CD4-positive, alpha-beta T cell (primary cell): ENCODE measurements at places on chromosomes 3 and 15.

DNA sequence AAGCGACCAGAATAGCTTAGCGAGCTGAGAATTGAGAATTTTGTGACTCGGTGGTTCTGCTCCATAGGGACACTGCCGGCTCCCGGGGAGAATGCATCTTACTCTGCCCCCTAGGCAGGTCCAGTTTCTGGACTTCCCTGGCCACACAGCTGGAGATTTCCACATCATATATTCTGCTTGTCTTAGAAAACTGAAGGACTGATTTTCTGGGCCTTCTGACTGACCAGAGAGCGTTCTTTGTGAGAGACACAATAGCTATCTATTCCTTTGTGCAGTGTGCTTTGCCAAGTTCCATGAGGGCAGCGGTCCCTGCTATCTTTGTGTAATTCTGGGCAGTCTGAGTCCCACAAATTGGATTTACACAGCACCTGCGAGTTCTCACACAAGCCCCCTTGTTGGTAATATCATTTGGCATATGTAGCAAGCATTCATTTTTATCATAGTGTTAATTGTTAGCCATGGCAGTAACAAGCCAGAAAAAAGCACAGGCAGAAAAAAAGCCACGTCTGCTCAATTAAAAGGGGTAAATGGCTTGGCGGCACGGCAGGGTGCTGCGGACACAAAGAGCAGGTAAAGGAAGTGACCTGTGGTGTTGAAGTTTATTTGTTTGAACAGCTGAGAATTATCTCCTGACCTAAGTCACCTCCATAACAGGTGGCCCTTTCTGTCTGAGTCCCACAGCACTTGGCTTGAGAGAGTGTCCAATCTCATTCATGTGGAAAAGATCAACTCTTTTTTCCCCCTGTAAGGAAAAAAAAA lies 688.7 kb downstream of the TUSC7 start:
- DNase-seq = no peak

GRCh38 chr3:197599089-197599765 lies 43.5 kb upstream of the BDH1 start:
- peak; percentile 69 for DNase-seq

DNA sequence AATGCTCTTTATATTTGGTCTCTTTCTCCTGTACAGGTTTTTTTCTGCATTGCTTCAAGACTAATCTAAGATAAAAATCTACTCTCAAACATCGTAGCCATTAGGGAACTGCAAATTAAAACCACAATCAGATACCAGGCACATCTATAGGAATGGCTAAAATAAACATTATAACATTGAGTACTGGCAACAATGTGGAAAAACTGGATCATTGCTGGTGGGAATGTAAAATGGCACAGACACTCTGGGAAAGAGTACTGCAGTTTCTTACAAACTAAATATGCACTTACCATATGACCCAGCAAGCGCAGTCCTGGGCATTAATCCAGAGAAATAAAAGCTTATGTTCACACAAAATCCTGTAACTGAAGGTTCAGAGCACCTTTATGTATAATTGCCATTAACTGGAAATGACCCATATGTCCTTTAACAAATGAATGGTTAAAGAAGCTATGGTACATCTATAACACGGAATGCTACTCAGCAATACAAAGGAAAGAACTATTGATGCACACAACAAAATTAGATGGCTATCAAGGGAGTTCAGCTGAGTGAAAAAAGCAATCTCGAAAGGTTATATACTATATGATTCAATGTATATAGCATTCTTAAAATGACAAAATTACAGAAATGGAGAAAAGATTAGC lies 6.3 kb downstream of the ABCC5 start:
- DNase-seq = no peak

GRCh38 chr3:69748503-69748902 lies 9.2 kb downstream of the MITF start:
- no peak for DNase-seq

DNA sequence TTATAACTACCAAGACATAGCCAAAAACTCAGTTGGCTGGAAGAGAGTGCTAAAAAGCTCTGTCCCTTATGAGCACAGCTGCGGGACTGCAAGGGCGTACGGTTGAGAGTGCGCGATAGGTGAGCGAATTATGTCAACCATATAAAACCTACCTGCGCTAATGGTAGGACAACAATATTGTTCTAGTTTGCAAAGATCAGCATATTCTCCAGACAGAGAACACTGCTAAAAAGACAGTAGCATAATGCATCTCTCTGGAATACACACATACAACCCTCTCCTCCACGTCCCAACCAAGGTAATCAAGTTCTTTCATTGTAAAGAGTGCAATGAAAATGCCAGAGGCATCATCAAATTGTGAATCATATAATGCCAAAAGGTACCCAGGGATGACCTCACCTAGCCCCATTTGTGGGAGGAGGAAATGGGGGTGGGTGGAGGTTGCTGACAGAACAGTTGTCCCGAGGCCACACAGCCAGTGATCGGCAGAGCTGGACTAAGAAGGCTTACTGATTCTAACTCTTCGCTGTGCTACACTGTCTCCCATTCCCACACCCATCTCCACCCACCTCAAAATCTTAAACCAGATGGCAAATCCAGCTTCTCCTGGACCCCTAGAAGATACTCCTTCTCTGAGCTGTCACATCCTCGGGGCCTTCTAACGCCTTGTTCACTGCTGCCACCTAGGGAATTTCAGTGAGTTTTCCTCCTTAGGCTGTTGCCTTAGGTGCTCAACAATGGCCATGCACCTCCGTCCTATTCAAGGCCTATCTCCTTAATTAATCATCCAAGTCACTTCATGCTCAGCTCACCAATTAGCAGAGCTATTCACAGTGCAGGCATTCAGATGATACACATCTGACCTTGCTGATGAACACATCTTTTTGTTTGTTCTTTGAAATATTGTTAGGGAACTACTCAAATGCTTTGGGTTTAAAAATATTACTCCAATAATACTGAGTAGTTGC lies 60.7 kb downstream of the RPL22L1 start:
- no peak for DNase-seq

DNA sequence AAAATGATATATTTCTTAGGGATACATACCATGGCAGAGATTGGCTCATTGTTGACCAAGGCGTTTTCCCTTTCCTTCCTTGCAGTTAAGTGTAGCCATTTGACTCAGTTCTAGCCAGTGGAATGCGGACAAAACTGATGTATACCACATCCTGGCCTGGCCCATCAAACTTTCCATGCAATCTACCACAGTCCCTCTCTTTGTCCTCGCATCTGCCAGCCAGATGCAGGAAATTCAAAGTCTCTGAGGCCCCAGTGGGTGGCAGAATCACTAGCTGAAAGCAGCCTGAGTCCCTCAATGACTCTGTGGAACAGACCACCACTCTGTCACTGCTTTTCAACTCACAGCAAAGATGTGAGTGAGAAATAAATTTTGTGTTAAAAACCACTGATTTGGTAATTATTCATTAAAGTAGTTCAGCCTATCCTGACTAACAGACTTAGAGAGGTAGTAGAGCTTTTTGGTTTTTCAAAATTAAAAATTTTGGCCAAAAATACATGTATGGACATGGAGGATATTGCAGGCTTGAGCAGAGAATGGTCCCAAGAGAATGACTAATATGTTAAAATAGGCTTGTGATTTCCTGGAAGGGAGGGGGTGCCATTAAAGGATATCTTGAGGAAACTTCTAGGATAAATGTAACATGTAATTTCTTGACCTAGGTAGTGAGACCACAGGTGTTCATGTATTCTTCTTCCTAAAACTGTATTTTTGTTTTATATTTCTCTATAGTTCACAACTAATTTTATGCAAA lies 10.9 kb downstream of the LRRFIP2 start:
- DNase-seq = no peak

GRCh38 chr3:78875851-78876250 lies 891.9 kb downstream of the ROBO1 start:
- DNase-seq = no peak

GRCh38 chr15:76116138-76116885 lies 56.5 kb downstream of the TMEM266 start:
- DNase-seq = no peak

DNA sequence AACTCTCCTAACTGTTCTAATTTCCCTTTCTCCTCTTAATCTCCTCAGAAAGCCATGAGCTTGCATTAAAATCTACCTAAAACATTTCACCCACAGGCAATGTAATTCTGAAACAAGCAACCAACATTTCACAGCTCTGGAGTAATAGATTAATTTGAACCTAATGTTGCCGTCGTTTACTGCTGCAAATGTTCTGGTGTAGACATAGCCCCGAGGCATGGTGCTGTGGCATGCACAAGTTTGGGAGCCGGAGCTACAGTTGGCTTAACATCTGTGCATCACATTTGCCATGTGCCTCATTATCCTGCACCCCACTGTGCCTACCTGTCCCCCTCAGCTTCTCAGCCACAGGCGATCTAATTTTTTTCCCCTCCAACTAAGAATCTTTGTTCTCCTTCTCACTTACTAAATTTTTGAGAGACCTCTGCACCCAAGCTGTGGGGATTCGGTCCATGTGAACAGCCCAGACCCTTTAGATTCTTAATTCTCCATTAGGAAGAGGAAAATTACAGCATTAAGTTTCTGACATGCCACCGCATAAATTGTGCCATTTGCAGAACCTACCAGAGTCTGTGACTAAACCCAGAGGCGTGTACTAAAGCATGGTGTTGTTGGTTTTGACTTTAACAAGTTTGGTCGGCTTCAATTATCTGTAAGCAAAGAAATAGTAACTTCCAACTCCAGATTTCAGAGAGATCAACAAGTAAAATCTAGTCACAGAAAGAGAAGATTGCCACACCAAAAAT lies 419.2 kb downstream of the MECOM start:
- DNase-seq = no peak

DNA sequence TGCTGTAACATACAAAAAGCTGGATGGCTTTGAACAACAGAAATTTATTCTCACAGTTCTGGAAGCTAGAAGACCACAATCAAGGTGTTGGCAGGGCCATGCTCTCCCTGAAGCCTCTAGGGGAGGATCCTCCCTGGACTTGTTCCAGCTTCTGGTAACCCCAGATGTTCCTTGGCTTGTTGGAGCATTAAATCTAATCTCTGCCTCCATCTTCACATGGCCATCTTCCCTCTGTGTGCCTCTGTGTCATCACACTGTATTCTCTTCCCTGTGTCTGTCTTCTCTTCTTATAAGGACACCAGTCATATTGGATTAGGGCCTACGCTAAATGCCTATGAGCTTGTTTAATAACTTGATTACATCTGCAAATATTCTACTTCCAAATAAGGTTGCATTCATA lies 109.5 kb downstream of the STAG1 start:
- no peak for DNase-seq

DNA sequence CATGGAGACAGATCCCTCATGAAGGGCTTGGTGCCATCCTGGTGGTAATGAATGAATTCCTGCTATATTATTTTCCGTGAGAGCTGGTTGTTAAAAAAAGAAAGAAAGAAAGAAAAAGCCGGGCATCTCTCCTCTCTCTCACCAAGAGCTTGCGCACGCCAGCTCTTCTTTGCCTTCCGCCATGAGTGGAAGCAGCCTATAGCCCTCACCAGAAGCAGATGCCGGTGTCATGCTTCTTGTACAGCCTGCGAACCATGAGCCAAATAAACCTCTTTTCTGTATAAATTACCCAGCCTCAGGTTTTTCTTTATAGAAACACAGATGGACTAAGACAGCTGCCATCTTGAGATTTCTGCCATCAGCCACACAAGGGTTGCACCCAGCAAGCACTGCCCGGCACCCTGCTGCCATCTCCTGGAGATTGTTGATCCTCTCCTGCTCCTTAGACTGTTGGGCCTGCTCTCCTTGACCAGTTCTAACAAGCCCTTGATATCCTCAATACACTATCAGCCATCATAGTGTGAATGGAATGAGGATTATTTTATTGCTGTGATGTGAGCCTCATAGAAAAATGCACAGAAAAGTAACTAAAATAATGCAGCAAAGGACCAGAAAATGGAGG lies 3.5 kb upstream of the AHSG start:
- no peak for DNase-seq

DNA sequence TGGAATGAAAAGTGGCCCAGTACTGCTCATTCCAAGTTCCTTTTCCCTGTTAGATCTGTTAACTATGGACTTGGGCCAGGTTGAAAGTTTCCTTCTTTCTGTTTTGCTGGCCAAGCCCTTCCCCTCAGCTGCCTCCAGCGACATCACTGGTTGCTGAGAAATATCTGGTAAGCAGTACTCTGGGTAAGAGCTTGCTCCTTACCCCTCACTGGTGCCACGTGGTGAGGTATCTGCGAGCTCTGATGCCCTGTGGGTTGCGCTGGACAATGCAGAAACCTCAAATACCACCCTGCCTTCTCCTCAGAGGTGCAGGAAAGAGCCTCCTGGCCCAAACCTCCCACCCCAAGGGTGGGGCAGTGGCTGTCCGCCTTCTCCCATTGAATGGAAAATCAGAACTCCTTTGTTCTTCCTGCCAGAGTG lies 42.9 kb upstream of the APH1B start:
- no peak for DNase-seq

GRCh38 chr3:43852066-43852465 lies 161.3 kb downstream of the ABHD5 start:
- DNase-seq = no peak

- no peak for DNase-seq
Measured at GRCh38 chr15:34010921-34011320, 28.1 kb downstream of the AVEN start.

GRCh38 chr15:56168394-56168793 lies 75.3 kb downstream of the RFX7 start:
- DNase-seq = no peak

GRCh38 chr3:94961423-94962100 lies 898.7 kb downstream of the NSUN3 start:
- no peak for DNase-seq

- DNase-seq = no peak
Measured at GRCh38 chr3:154243353-154243752, 80.9 kb downstream of the DHX36 start.

- DNase-seq = no peak
Measured at GRCh38 chr3:131540143-131540542, 37.4 kb upstream of the MRPL3 start.

DNA sequence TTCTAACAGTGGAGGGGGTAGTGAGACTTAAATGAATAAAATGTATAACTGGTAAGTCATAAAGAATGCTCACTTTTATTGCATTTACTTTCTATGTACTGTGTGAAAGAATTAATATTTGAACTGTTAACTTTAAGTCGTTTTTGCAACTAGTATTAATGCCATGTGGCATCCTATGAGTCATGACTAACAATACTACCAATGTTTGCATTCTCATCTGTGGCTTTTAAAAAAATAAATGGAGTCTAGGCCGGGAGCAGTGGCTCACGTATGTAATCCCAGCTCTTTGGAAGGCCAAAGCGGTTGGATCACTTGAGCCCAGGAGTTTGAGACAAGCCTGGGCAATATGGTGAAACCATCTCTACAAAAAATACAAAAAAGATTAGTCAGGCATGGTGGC lies 5.2 kb downstream of the C3orf49 start:
- DNase-seq = no peak

GRCh38 chr15:68034081-68034480 lies 20.0 kb upstream of the PIAS1 start:
- DNase-seq = no peak

GRCh38 chr3:138686771-138687221 lies 78.2 kb downstream of the FAIM start:
- no peak for DNase-seq

- DNase-seq = no peak
Measured at GRCh38 chr15:39298271-39298962, 282.5 kb upstream of the THBS1 start.
